Astrocyte (in vitro differentiated cells and primary cell): ENCODE measurements at places on chromosomes 2 and 18. TPM values are rescaled to one million over a fixed set of nuclear protein-coding genes. Genes with fewer than 3 reads are reported as not detected.

Gene PROM2
- total RNA-seq: 0.93 and 1.2 TPM in 2 replicates

Gene CCDC74B
- 3.0 and 3.7 TPM in 2 replicates for total RNA-seq

Gene GAD1
- total RNA-seq: 4.5 and 4.7 TPM in 2 replicates

DNA sequence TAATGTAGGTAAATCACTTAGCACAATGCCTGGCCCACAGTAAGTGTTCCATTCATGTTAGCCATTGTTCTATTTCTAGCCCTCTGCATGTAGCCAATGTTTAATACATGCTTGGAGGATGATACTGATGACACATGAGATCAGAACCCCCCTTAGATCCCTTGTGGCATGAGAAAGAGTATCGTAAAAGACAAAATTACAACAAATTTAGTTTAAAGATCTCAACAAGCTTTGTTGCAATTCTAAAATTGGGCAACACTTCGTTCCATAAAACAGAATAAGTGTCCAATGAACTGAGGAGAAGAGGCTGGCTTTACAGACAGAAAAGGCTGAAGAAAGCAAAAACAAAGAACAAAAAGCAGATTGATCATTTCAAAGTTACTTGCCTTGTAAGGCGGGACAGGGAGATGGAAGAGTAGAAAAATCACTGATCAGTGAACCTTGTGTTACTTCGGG, 148.7 kb upstream of the SLC1A4 start:
- no peaks in the 10 kb centered on the region for H3K36me3 ChIP-seq
- no peak overlapping the region for H3K27ac ChIP-seq
- H3K4me1 ChIP-seq: peaks cover 23% of the 10 kb centered on the region

DNA sequence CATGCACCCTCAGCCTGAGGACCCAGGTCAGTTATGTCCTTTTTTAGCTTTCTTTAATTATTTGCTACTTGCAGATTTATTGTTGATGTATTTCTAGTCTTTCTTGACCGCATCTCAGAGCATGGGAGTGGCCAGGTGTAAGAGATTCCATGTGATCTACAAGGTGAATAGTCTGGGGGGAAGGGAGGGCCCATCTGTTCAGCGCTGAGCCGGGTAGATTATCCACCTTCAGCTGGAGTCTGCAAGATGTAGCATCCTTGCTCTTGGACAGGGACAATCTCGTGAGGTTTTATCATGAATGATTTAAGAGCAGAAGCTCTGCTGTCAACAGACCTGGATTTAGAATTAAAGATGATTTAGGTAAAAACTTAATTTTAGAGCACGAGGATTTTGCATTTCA, 12.0 kb upstream of the DGKD start:
- no peaks in the 10 kb centered on the region for H3K36me3 ChIP-seq
- no peak for DNase-seq
- H3K27me3 ChIP-seq: peaks cover 2% of the 10 kb centered on the region
- H3K4me3 ChIP-seq: no peak overlapping the region
- H3K4me1 ChIP-seq: no peaks in the 10 kb centered on the region

DNA sequence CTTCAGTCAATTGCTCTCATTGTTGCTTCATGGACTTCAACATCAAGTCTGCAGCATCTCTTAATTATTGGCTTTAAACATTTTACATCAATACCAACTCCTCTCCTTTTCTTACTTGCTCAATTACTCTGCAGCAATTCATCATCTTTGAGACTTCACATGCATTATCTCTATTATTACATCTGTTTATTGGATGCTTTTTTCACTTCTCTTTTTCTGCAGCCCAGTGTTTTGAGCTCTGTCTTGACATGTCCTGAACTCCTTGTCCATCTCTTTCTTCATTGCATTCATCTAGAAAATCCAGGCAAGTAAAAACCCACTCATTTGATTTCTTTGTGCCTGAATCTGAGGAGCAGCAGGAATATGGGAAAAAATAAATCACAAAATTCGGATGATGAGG, 647.9 kb downstream of the PLCL1 start:
- H3K27ac ChIP-seq: no peak overlapping the region
- H3K4me1 ChIP-seq: no peaks in the 10 kb centered on the region
- H3K36me3 ChIP-seq: no peaks in the 10 kb centered on the region
- no peak for DNase-seq

DNA sequence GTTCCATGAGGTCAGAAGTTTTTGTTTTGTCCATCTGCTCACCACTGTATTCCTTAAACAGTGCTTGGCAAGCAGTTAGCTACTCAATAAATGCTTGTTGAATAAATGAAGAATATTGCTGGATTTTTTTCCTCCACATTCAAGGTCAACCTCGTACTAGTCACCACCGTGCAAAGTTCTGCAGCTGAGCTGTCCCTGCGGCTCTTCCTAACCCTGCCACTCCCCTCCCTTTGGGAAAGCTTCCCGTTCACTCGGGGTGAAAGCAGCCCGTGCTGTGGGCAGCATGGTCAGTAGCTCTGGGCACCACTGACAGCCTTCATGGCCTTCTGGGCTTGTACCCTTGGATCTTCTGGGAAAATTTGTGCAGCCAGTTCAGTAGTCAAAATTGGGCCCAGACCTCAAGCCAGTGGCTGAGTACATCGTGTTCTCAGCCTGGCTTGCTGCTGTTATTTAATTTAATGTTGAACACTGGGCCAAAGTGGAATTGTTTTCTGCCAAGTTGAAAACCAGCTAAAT, 469.3 kb upstream of the RAB12 start:
- H3K36me3 ChIP-seq: no peaks in the 10 kb centered on the region
- H3K4me3 ChIP-seq: no peak overlapping the region

DNA sequence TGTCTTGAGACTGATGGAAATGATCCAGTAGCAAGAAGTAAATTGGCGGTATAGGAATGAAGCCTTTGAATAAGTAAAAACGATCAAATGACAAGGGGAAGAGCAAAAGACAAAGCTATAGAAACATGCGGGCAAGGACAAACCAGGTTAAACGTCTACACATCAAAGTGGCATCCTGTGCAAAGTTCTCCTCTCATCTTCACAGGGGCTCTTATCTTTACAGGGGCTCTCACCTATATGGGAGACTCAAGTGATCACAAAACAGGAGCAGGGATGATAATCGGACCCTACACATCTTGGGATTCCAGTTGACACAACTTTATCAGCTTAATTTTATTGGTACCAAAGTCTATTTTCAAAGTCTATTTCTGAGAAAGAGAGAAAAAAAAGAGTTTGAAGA, 1778.9 kb upstream of the CELF4 start:
- H3K4me1 ChIP-seq: no peaks in the 10 kb centered on the region
- no peak overlapping the region for H3K4me3 ChIP-seq
- no peaks in the 10 kb centered on the region for H3K27me3 ChIP-seq

- peak; percentile 49 for DNase-seq
- peaks cover 4% of the 10 kb centered on the region for H3K27me3 ChIP-seq
- peak overlapping the region; percentile 55 for H3K4me3 ChIP-seq
- peaks cover 22% of the 10 kb centered on the region for H3K4me1 ChIP-seq
- H3K27ac ChIP-seq: no peak overlapping the region
Observed at GRCh38 chr2:241540401-241540770, 18.2 kb upstream of the BOK start.

GRCh38 chr2:48471048-48471474, 58.9 kb upstream of the STON1 start:
- DNase-seq: peak; percentile 54
- H3K36me3 ChIP-seq: peaks cover 2% of the 10 kb centered on the region
- H3K27me3 ChIP-seq: no peaks in the 10 kb centered on the region
- no peak overlapping the region for H3K4me3 ChIP-seq

GRCh38 chr2:130824492-130825061, 12.1 kb upstream of the ARHGEF4 start:
- H3K4me3 ChIP-seq: no peak overlapping the region
- H3K36me3 ChIP-seq: no peaks in the 10 kb centered on the region
- peaks cover 2% of the 10 kb centered on the region for H3K27me3 ChIP-seq
- DNase-seq: peak; percentile 100
